ENCODE measurements at places on chromosomes 11 and 22. TPM values are rescaled to one million over a fixed set of nuclear protein-coding genes. Genes with fewer than 3 reads are reported as not detected.

DNA sequence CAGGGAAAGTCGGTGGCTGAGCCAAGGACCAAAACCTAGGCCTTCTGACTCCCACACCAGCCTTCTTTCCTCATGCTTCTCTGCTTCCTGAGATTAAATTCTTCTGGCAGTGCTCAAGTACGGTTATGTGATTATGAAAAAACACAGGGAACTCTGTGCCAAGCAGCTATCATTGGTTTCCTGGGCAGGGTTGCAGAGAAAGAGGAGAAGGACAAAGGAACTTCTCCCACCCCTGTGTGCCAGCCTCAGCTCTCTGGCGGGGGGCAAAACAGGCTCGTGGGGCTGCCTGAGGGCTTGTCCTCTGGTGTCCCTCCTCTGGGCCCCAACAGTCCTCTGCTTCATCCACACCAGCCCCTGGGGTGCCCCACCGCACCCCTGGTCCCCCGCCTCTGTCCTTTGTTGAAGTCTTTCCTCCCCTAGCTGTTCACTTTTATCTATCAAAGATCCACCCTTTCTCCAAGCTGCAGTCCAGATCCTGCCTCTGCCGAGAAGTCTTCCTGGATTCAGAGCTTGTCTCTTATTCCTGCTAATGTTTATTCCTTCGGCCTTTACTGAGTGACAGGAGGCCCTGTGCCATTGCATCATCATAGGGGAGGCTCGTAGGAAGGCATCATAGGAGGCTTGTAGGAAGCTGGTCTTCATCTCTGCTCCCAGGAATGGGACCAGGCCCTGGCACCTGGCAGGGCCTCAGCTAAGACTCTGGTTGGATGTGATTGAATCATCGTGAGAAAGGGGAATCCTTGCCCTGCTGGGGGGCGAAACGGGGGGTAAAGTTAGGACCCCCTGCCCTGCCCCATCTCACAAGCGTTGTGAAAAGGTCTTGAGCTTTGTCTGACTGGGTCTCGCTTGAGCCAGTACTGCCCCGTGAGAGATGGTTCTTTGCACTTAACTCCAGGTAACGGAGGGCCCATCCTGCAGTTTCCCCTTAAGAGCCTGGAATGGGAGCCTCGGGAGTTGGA is 11.5 kb upstream of the FTH1 start:
- no peak overlapping the region for H3K4me3 ChIP-seq
- H3K4me1 ChIP-seq = peaks cover 13% of the 10 kb centered on the region
- no peaks in the 10 kb centered on the region for H3K36me3 ChIP-seq
- peak overlapping the region; percentile 39 for H3K27ac ChIP-seq
- no peaks in the 10 kb centered on the region for H3K27me3 ChIP-seq
- DNase-seq = no peak

GRCh38 chr22:18975434-18976196 is 39.5 kb upstream of the PRODH start:
- peaks cover 2% of the 10 kb centered on the region for H3K4me1 ChIP-seq
- no peak for DNase-seq
- H3K36me3 ChIP-seq = no peaks in the 10 kb centered on the region

GRCh38 chr11:106989078-106989455 is 29.2 kb downstream of the GUCY1A2 start:
- no peaks in the 10 kb centered on the region for H3K36me3 ChIP-seq
- H3K27me3 ChIP-seq = no peaks in the 10 kb centered on the region
- no peak overlapping the region for H3K4me3 ChIP-seq
- no peak overlapping the region for H3K27ac ChIP-seq

DNA sequence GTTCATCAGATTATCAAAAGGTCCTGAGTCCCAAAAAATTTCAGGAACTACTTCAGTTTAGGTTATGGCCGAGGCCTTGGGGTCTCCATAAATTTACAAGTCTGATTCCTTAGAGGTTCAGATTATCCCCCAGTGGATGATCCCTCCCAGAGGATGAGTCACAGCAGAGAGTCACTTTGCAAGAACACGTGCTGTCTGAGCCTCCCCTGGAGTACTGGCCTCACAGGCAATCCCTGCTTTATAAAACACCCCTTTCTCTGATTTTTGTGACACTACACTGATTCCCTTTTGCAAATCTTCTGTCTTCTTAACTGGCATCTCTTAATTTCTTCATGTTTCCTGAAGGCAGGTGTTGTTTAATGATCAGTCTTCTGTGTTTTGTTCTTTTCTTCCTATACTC is 45.3 kb downstream of the CCDC34 start:
- H3K27me3 ChIP-seq = peaks cover 7% of the 10 kb centered on the region
- no peak overlapping the region for H3K4me3 ChIP-seq
- no peak for DNase-seq
- H3K36me3 ChIP-seq = peaks cover 4% of the 10 kb centered on the region
- H3K4me1 ChIP-seq = peaks cover 7% of the 10 kb centered on the region

- H3K4me3 ChIP-seq = no peak overlapping the region
- H3K27me3 ChIP-seq = peaks cover 38% of the 10 kb centered on the region
- no peaks in the 10 kb centered on the region for H3K36me3 ChIP-seq
Observed at GRCh38 chr22:40001106-40001505, 6.4 kb downstream of the FAM83F start.

DNA sequence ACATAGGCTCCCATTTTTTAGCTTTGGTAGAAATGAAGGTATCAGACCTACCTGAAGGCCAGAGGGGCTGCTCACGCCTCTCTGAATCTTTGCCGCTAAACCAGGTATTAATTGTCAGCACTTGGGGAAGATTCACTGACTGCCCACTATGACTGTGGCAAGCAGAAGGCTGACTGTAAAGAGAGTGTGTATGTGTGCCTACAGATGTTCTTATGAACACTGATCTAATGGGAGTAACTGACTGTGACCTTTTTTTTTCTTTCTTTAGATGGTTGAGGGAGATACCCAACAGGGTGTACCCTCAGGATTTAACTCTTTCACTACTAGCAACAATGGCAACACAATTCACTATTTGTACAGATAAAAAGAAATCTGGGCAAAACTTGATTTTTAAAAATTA is at the start of gene RAG2:
Gene RAG2, minus strand, starts transcription at position 186 of the 400 bp plus-strand sequence. CDS start 4,068 bp downstream, outside the sequence.
- peaks cover 3% of the 10 kb centered on the region for H3K36me3 ChIP-seq
- no peak within 1 kb of the TSS for H3K4me3 ChIP-seq

GRCh38 chr11:96424693-96425092 is 34.9 kb downstream of the JRKL start:
- peaks cover 2% of the 10 kb centered on the region for H3K4me1 ChIP-seq
- H3K4me3 ChIP-seq = no peak overlapping the region
- no peak overlapping the region for H3K27ac ChIP-seq
- H3K27me3 ChIP-seq = peaks cover 52% of the 10 kb centered on the region
- no peak for DNase-seq

DNA sequence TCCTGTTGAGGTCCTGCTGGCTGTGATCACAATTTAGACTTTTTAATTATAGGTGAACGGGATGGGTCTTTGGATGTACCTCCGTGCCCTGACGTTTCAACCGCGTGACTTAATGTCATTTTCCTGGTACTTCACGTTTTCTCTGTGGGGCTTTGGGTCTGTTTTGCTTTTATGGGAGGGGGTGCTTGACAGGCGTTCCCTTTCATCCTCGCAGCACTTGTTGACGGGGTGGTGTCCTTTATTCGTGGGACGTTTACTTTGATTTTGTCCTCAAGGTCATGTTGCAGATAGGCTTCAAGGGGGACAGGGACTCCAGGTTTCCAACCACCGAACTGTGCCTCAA is 994 bp downstream of the PPP6R3 start:
- peak overlapping the region; percentile 91 for H3K27ac ChIP-seq
- peaks cover 2% of the 10 kb centered on the region for H3K36me3 ChIP-seq
- no peak for DNase-seq
- peak overlapping the region; percentile 95 for H3K4me3 ChIP-seq
- H3K4me1 ChIP-seq = peaks cover 35% of the 10 kb centered on the region

DNA sequence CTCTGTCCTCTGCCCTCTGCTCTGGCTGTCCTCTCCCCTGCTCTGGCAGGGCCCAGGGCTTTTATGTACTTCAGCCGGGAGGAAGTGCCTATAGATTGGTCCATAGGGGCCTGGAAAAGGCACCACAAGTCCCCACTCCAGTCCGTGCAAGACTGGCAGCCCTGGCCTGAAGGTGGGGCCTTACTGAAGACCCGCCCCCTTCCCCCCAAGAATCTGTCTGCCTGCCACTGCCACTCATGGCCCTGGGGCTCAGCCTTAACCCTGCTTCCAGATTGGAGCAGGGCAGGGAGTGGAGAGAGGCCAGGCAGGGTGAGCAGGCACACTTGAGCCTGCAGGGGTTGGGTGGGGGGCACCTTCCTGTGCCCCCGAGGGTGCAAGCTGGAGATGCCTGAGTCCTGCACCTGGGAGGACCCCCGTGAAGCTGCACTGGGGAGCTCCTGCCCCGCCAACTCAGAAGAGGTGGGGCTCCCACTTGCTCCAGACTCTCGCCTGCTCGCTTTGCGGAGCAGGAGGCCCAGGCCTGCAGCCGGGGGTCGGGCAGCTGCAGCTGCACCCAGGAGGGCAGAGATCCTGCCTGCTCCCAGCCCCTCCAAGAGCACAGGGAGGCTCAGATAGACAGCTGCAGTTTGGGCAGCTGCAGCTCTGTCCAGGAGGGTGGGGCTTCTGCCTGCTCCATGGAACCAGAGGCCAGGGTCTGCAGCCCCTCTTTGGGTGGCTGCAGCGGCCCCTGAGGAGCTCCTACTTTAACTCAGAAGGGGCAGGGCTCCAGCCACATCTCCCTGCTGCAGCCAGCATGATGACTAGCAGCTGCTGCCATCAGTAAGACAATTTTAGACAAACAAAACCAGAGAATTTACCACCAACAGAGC is 51.0 kb upstream of the SC5D start:
- peaks cover 42% of the 10 kb centered on the region for H3K27me3 ChIP-seq
- DNase-seq = no peak
- H3K36me3 ChIP-seq = peaks cover 14% of the 10 kb centered on the region
- H3K27ac ChIP-seq = no peak overlapping the region
- no peak overlapping the region for H3K4me3 ChIP-seq

DNA sequence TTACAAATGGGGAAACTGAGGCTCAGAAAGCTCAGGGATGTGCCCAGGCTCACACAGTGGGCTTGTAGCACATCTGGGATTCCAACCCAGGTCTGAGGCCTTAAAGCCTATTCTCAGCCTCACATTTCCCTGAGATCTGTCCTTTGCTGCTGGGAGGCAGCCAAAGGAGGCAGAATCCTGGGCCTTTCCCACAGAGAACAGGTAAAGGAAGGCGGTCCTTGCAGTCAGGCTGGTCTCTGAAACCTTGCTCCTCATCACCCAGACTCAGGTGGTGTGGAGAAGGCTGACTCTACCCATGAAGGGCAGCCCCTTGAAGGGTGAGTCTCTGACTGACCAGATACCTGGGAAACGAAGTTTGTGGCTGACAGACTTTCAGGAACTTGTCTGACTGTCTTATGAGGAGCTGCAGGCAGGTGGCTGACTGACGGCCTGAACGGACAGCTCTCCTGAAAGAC is 7.8 kb downstream of the SLCO2B1 start:
- H3K36me3 ChIP-seq = no peaks in the 10 kb centered on the region
- peaks cover 4% of the 10 kb centered on the region for H3K27me3 ChIP-seq
- DNase-seq = no peak
- H3K27ac ChIP-seq = no peak overlapping the region

GRCh38 chr22:33303099-33303498 is 244.9 kb upstream of the SYN3 start:
- no peak overlapping the region for H3K27ac ChIP-seq
- H3K36me3 ChIP-seq = no peaks in the 10 kb centered on the region
- DNase-seq = no peak
- peaks cover 10% of the 10 kb centered on the region for H3K27me3 ChIP-seq
- H3K4me3 ChIP-seq = no peak overlapping the region

DNA sequence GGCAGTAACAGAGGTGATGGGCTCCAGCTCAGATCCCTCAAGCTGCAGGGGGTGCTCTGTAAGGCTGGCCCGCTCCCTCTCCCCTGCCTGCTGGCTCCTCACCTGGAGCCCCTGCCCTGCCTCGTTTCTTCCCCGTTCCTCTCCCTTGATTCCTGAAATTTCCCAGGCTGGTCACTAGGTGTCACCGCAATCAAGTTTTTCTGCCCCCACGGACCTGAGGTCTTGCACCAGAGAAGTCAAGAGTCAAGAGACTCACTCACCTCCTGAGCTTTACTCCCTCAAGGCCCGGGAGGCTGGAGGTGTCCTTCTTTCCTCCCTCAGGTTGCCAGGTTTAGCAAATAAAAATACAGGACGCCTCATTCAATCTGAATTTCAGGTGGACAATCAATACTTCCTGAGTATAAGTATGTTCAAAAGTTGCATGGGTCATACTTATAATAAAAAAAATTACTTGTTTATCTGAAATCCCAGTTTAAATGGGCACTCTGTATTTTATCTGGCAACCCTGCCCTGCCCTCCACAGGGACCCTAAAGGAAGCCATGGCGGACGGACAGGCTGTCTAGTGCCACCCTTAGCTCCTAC is 69.2 kb downstream of the SCUBE1 start:
- H3K4me3 ChIP-seq = no peak overlapping the region
- no peak for DNase-seq
- H3K4me1 ChIP-seq = peaks cover 3% of the 10 kb centered on the region
- no peak overlapping the region for H3K27ac ChIP-seq

GRCh38 chr22:48749555-48750227 is 1078.0 kb downstream of the BRD1 start:
- DNase-seq = no peak
- H3K36me3 ChIP-seq = no peaks in the 10 kb centered on the region
- no peak overlapping the region for H3K4me3 ChIP-seq
- no peaks in the 10 kb centered on the region for H3K27me3 ChIP-seq

DNA sequence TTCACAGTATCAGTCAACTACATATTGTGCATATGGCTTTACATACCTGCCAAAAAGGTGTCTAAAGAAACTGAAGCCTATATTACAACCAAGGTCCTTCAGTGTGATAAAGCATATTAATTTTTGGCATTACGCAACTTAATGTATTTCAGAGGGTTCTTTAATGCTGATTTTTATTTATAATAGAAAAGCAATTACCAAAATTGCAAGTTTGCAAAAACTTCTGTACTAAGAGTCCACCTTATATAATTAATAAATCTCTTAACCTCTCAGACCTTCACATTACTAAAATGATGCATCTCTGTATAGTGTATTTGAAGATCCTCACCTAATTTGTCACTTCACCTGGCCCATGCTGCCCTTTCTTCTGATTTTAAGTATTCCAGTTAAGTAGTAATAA is 128.6 kb downstream of the GUCY1A2 start:
- H3K36me3 ChIP-seq = no peaks in the 10 kb centered on the region
- no peaks in the 10 kb centered on the region for H3K4me1 ChIP-seq
- H3K4me3 ChIP-seq = no peak overlapping the region
- DNase-seq = no peak
- no peak overlapping the region for H3K27ac ChIP-seq

- H3K4me1 ChIP-seq = peaks cover 2% of the 10 kb centered on the region
- no peak overlapping the region for H3K4me3 ChIP-seq
- H3K27me3 ChIP-seq = peaks cover 21% of the 10 kb centered on the region
- H3K36me3 ChIP-seq = peaks cover 3% of the 10 kb centered on the region
Observed at GRCh38 chr11:8326337-8326736, 62.7 kb upstream of the LMO1 start.

- peaks cover 11% of the 10 kb centered on the region for H3K27me3 ChIP-seq
- no peak overlapping the region for H3K27ac ChIP-seq
- no peak for DNase-seq
- H3K36me3 ChIP-seq = peaks cover 3% of the 10 kb centered on the region
- H3K4me3 ChIP-seq = no peak overlapping the region
Observed at GRCh38 chr22:27757928-27758525, 43.5 kb downstream of the MN1 start.

The ATG2A gene
- 226 TPM for total RNA-seq

The NRIP3 gene
- 4.4 TPM for total RNA-seq

The MAJIN gene
- not detected for total RNA-seq

The CSTF3 gene
- total RNA-seq = 16.8 TPM

The KRTAP5-1 gene
- total RNA-seq = not detected

The OR51B2 gene
- total RNA-seq = not detected

The TMEM191C gene
- total RNA-seq = 3.4 TPM

The ADORA2A gene
- 20.4 TPM for total RNA-seq

The BTBD18 gene
- total RNA-seq = not detected

The PRG2 gene
- 0.92 TPM for total RNA-seq

The SMC1B gene
- total RNA-seq = 0.17 TPM

The TBC1D22A gene
- total RNA-seq = 42.1 TPM

The OR2AG2 gene
- total RNA-seq = not detected

The TEX12 gene
- 0.32 TPM for total RNA-seq

All from T-helper 17 cell (primary cell).